Activated CD4-positive, alpha-beta T cell treated with anti-CD3 and anti-CD28 coated beads, Interleukin-2, amount 50 U/mL, for 24 hours (primary cell): ENCODE measurements at places on chromosomes 4 and X.

GRCh38 chr4:40940317-40940741, 190.6 kb downstream of the NSUN7 start:
- no peak for DNase-seq

DNA sequence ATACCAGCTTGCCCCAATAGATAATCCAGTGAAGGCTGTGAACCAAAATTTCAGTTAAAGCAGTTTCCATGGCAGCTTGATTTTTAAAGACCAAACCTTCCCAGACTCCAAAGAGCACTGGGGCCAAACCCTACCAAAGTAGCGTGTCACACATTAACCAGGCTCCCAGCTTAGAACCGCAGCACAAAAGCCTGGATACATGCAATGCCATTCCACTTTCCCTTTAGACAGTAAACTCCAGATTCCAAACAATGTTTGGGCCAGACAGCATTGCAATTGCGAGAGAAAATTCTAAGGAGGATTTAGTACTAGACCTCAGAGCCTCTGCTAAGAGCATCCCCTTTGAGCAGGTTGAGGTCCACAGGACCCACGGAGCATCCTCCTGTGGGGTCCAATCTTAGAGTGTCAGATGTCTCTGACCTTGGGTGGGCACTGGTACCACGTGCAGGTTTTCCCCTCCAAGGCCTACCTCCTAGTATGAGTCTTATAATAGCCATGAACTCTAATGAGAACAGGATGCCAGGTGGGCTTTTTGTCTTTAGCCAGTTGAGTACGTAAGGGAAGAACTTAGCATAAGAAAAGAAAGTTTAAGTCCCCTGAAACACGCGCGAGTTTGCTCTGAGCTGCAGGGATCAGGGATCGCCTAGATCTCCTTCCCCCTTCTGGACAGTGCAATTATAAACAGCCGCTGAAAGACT, 38.8 kb downstream of the MGARP start:
- DNase-seq: no peak

DNA sequence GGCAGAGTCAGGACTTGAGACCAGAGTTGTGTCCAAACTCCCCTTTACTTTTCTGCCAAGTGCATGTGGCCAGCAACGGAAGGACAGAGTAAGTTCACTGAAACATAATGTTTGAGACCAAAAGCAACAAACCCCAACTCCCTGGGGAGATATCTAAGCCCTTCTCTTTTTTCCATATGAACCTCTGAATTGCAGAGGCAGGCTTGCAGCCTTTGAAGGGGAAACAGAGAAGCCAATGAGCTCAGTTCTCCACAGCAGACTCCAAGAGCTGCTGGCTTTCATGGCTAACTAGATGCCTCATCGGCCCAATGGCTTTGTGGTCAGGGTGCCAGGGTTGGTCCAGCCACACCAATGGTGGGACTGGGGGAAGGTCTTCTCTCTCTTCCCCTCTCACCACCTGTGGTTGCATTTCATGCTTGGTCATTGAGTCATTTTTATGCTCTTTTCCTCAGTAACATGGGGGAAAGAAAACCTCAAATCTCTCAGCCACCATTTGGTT, 34.0 kb downstream of the STARD8 start:
- no peak for DNase-seq

DNA sequence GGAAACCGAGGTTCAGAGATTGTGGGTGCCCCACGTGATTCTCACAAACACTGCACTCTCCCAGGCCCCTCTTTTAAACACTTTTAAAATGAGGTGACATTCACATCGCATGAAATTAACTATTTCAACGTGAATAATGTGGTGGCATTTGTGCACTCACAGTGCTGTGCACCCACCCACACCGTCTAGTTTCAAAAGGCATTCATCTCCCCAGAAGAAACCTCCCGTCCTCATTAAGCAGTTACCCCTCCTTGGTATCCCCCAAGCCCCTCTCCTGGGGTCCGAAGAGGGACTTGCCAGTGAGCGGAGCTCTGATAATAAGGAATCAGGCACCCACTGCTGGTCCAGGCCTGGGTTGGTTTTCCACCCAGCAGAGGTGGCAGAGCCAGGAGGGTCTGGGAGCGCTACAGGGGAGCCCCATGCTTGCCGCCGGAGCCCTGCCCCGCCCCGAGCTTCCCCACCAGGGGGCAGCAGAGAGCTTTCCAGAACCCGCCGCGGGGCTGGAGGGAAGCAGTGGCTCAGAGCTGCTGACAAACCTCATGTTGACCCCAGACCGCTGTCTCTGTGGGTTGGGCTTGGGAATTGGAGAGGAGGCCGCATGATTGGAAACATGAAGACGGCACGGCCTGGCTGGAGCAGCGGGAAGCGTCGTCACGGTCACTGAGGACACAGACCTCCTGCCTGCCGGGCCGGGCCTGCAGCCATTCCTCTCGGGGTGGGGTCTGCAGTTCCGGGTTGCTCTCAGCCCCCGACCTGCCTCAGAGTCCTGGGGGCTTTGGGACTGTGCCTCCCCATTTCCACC, 27.5 kb upstream of the HTRA3 start:
- DNase-seq: peak; percentile 81

DNA sequence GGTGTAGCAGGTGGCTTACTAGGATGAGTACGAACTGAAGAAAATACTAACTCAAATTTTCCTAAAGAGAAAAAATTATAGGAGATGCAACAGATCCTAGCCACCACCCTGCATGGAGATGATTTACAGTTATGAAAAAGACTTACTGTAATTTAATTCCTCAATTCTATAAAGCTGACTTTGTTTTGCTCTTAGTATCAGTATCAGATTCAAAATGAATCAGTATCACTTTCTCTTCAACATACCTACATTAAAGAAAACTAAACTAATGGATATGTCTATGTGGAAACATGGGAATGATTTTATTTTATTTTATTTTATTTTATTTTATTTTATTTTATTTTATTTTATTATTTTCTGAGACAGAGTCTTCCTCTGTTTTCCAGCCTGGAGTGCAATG, 525.8 kb downstream of the NLGN4X start:
- DNase-seq: no peak

DNA sequence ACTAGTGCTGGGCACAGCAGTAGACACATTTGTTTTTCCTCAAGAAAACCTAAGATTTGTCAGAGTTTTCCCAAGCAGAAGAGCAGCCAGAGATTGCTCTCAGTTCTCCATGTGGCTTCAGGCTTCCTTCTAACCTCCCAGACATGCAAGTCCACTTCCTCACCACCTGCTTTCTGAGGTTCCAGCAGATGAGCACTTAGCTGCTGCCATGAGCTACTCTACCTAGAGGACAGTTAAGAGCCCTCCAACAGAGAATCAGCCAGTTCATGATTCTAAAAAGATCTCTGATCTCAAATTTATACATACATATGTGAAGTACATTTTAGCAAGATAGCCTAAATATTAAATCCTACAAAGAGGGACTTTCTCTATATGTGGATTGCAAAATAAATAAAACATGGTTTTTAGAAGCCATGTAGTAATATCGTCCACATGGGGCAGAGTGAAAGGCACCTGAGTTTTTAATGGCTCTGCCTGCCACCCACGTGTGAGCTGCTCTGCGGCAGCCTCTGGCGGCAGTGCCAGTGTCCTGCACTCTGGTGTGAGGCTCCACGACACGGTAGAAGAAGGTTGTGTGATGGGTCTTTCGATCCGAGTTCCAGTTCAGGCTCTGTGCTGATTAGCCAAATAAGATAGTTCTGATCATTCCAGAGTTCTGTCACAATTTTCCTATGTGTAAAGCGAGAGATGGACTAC, 10.3 kb downstream of the CYP4V2 start:
- DNase-seq: peak; percentile 48
